ENCODE measurements at places on chromosomes 16 and 17.

DNA sequence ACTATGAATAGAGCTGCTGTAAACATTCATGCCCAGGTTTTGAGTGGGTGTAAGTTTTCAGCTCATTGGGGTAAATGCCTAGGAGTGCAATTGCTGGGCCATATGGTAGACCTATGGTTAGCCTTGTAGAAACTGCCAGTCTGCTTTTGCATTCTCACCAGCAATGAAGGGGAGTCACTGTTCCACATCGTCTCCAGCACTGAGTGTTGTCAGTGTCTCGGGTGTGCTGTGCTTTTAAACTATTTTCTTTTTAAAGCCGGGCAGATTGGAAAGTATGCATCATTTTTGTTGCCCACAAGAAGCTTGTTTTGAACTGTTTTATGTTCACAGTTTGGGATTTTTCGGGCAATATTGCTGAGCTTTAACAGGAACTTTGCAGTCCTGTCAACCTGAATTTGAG is 7.9 kb downstream of the RMI2 start:
- DNase-seq = no peak

GRCh38 chr16:54009464-54010176 is 277.0 kb downstream of the IRX3 start:
- DNase-seq = no peak

DNA sequence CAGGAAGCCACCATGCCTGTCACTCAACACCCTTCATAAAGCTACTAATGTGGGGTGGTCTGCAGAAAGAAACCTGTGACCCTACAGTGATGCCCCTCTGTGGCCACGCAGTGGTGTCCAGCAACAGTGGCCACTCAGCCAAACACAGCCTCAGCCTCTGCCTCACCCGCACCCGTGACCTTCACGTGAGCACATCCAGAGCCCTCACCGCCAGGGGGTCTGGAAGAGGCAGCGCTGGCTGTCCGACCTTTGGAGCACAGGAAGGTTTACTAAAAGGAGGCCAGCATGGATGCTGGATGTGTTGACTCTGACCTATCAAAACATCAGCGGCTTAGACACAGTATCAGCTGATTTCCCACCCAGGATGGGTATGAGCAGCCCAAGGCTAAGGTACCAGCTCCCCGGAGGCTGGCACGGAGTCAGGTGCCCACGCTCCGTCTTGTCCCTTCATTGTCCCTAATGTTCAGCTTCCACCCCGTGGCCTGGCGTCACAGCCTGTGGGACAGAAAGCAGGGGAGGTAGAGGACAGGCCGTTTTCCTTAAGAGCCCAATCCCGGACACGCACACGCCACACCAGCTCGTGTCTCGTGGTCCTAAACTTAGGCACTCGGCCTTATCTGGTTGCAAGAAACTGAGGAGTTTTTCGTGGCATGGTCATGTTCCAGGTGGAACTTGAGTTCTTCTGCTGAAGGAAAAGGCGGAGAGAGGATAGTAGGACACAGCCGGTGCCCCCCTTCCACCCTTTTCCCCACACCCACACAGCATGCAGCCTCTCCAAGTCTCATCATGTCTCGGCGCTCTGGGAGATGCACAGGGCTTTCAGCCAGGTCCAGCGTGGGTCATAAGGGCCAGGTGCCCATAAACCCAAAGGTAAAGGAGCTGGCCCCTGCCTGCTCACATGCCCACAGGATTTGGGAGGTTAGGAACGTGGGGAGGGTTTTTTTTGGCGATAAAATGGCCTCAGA is 49.7 kb upstream of the ENDOV start:
- DNase-seq = no peak

DNA sequence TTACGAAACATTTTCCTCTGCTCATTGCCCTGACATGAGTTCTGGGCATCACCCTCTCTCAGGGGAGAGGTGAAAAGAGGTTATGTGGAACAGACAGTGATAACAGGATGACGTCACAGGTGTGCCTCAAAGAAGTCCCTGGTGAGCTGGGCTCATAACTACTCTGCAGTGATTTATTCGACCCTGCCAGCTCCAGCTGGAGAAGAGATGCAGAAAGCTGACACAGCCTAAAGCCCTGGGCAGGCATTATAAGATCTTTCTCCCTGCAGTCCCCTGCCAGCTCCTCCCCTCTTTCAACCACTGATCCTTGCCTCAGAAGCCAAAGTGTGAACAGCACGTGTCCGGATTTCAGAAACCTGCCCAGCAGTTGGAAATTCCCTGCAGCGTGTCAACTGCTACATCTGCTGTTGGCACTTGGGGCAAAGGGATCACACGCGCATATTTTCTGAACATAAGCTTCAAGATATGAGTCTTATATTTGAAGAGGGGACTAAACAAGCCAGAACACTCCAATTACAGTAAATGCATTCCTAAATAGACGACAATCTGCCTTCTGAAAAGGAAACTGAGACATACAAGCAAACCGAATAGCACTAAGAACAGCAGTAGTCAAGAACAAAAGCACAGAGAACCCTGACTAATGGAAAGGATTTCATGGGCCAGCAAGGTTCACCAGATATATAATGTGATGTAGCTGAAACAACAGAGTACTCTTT is 80.5 kb downstream of the SMG6 start:
- no peak for DNase-seq

DNA sequence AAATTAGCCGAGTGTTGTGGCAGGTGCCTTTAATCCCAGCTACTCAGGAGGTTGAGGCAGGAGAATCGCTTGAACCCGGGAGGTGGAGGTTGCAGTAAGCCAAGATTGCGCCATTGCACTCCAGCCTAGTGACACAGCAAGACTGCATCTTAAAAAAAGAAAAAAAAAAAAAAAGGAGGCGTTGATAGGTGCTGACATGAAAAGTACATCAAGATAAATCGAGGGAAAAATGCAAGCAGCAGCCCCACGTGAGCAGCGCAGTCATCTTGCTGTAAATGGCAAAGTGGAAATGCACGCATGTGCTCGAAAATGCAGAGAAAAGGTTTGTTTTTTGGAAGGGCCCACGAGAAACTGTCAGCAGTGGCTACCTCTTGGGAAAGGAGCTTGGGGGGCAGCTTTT is 20.9 kb downstream of the MXRA7 start:
- no peak for DNase-seq

GRCh38 chr16:2963723-2964474 is at the start of gene KREMEN2:
TSS of gene KREMEN2 (plus strand) at chr16:2964275. CDS start at chr16:2964521, 246 bp downstream.
- DNase-seq = no peak

- peak; percentile 23 for DNase-seq
Observed at GRCh38 chr16:6483469-6484033, 849.1 kb upstream of the RBFOX1 start.

- no peak for DNase-seq
Observed at GRCh38 chr17:35523296-35523695, 14.2 kb downstream of the SLFN12L start.

DNA sequence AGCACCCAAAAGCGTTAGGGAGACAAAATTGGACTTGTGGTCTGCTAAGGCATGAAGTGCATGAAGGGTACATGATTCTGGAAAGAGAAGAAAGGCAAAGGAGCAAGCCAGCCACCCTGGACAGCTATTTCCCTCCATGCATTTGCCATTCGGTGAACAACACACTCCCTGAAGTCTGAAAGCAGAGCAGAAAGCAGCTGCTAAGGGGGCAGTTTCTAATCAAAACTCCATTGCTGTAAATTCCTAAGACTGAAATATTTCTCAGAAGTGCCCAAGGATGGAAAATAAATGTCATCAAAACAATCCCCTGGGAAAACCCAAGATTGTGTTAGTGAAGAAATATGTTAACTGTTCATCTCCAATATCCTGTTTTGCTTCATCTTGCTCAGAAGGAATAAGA is 44.3 kb downstream of the PMP22 start:
- no peak for DNase-seq

- no peak for DNase-seq
Observed at GRCh38 chr16:77406680-77407079, 28.2 kb downstream of the ADAMTS18 start.

- DNase-seq = no peak
Observed at GRCh38 chr17:37461668-37462067, 28.0 kb upstream of the DUSP14 start.

GRCh38 chr17:10585529-10585928 is 36.1 kb upstream of the MYH2 start:
- no peak for DNase-seq

GRCh38 chr16:2465653-2466415 is 5.3 kb upstream of the NTN3 start:
- no peak for DNase-seq

DNA sequence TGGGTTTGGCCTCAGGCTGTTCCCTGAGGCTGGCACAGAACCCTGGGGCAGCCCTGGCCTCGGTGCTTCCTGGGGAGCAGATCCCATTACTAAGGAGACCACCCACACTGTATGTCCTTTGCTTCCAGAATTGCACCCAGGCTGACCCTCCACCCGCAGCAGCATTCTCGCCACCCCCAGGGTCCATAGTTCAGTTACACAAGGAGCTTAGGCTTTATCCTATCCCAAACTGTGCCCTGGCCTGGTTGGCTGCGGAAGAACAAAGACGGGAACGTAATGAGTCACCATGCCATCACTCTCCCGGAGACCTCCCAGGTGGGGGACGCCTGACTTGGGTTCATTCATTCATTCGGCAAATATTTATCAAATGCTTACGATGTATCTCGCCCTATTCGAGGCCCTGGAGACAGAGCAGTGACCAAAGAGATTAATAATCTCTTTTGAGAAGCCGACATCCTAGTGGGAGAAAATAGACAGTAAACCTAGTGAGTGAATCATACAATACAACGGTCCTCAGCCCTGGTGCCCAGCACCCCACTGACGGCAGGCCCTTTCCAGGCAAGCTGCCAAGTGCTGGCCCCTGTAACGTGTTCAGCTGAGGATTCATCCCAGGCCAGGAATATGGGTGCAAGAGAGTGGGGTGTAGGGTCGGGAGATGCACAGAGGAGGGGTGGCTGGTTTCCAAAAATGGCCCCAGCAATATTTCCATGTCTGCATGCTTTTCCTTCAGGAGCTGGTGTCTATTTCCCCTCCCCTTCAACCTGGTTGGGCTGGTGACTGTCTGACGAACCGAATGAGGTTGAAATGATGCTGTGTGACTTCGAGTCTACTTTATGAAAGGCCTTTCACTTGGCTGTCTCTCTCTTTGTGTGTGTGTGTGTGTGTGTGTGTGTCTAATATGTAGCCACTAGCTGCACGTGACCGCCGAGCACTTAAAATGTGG is 134.2 kb downstream of the MGAT5B start:
- DNase-seq = no peak

DNA sequence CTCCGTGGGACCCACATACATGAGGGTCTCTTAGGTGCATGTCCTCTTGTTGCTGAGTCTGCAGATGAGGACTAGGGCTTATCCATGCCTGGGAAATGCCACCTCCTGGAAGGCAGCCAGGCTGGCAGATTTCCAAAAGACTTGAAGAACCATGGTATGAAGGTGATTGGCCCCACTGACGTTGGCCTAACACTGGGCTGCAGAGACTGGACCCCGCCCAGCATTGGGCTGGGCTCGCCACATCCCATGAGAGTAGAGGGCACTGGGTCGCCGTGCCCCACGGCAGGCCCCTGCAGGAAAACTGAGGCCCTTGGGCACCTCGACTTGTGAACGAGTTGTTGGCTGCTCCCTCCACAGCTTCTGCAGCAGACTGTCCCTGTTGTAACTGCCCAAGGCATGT is 38.2 kb upstream of the IL21R start:
- no peak for DNase-seq

DNA sequence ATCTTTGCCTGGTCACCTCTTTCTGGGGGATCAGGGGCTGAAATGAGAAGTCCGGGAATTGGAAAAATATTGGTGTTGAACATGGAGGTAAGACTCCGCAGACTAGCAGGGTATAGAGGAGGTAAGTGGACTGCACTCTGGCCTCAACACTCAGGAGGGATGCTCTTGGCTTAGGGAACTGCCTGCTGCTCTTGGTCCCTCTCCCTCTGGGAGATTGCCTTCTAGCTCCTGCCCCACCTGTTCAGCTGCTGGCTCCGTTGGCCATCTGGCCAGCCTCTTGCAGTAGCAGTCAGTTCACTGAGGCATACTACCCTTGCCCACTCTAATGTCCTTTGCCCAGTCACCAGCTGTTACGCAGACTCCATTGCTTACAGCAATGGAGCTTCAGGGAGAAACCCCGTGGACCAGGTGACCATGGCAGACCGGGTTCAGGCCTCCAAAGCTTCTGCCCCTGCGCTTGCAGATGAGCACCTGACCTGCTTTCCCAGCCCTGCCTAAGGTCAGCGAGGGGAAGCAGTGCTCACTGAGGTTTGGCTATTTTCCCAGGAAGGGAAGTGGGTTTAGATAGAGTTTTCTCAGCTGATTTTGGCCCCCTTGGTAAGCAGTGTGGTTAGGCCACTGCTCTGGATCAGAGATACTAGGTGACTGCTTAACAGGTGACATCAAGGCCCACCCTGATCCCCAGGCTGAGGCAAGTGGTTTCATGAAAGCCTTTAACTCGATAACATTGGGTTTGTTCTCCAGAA is 11.9 kb downstream of the CDK5RAP3 start:
- DNase-seq = no peak

DNA sequence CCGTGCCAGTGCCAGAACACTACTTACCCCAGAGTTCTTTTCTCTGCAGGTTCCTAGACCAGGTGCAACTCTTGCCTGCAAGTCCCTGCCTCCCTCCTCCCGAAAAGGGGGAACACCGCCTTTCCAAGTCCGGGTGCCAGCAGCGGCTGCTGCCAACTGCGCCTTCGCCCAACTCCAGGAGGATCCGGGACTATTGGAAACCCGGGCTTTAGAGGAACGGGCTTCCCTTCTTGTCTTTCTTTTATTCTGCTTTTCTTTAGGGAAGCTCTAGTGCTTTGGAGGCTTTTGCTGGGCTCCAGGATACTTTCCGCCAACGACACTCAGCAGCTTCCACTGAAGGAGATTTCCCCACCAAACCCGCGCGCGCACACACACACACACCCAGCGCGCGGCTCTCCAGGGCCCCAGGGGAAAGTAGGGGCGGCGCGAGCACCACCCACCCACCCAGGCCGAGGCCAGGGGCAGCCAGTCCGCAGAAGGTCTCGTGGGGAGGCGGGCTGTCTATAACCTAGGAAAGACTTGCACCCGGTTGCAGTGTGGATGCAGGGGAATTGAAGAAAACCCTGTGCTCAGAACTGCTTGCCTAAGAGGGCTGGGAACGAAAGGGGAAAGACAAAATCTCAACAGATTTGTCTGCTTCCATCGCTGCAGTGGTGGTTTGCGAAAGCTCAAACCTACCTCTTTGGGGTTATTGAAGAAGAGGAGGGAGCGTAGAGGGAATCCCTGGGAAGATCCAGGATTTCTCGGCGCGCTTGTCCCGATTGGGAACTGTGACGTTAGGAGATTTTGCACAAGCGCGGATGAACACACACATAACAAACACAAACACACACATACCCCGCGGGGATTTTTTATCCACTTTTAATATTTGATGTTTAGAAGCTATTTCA is 977 bp upstream of the CA10 start:
- no peak for DNase-seq

GRCh38 chr17:35079547-35080423 is 16.3 kb upstream of the RFFL start:
- DNase-seq = no peak

GRCh38 chr17:75846692-75847613 is 2.7 kb upstream of the UNC13D start:
- no peak for DNase-seq

Data from NCI-H748 treated with DMSO at 0.1 percent for 48 hours (cell line).